ENCODE measurements at places on chromosomes 5 and 9.
A peak's percentile ranks its signal among the peaks of the same experiment; 100 is the strongest.

DNA sequence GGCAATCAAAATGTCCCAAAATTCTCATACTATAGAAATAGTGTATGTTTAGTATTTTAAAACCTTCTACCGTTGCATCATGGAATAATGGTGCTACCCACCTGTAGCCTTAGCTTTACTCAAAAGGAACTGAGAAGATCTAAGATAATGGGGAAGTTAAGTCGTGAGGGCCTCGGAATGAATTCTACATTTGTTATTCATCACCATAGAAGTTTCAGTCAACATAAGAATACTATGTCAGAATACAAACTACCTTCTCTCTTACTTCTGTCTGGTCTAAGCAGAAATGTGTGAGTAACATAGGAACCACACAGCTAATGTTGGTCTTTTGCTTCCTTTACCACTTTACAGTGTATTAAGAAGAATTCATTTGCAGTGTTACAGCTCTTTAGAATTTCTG, 43.2 kb downstream of the RFK start:
- DNase-seq: no peak

DNA sequence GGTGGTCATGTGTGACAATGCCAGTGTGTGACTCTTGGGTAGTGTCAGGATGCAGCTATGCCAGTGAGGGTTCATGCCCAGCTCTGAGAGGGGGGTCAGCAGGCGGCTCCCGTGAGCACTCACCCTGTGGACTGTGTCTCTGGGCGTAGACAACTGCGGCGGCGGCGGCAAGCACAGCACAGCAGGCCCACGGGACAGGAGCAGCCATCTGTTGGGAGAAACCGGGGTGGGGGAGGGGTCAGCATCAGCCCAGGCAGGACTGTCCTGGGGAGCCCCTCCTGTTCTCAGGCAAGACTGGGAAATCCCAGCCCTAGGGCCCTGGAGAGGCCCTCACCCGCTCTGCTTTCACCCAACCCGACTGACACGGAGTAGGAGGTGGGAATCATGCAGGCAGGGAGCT, 20.8 kb downstream of the CNTFR start:
- no peak for DNase-seq

GRCh38 chr9:118444403-118444802, 740.2 kb downstream of the TLR4 start:
- DNase-seq: no peak

- DNase-seq: no peak
Observed at GRCh38 chr9:21481470-21482056, 550 bp downstream of the IFNE start.

- DNase-seq: peak; percentile 58
Observed at GRCh38 chr5:55308254-55308836, 556 bp downstream of the MTREX start.

DNA sequence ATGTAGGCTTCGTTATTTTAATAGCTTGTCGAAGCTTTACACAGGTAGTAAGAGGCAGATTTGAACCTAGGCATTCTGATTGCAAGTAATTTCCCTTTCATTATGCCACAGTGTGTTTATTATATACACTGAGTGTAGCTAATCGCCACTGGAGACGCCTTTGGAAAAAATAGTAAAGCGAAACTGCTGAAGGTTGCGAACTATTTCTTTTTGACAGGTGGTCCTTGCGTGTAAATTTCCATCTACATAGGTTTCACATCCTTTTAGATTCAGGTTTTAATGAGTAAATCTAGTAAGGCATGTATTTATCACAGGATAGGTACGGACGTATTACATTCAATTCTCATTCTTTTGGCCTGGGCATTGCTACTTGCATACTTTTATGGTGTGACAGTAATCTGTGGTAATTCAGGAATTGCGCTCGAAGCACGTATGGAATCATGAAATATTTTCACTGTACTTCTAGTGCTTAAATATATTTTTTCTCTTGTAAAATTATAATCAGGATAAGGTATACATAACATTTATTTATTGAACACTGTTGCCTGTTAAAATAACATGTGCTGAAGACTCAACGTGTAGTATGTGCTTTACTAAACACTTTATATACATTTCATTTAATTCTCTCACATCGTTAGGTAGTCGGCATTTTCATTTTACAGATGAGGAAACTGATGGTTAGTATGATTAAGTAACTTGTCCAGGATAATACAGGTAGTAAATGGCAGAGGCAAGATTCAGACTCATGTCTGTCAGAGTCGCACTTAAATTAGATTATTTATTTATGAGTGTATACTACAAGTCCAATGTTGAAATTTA, 1.8 kb downstream of the MARCHF6 start:
- DNase-seq: no peak

GRCh38 chr5:9245071-9245470, 300.8 kb downstream of the SEMA5A start:
- DNase-seq: no peak

DNA sequence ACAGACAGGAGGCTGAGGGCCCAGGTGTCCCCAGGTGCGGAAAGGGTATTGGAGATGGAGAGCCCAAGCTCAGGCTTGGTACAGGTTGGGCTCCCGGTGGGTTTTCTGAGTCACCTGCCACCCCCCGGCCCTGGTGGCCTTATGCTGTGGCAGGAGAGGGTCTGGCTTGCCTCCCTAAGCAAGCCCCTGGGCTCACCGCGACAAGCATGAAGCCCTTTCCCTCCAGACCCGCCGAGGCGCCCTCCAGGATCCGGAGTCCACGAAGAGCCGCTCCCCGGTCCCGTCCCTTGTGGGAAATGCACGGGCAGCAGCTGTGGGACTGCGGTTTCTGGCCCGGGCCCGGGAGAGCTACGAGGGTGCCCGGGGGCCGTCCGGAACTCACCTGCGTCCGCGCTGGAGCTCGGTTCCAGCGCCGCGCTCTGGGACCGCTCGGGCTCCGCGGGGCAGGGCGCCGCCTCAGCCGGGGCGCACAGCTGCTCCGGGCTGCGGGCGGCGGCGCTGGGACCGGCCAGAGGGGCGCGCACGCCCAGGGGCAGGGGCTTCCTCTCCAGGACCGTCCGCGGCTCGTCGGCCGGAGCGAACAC, 757 bp downstream of the SAPCD2 start:
- DNase-seq: no peak

DNA sequence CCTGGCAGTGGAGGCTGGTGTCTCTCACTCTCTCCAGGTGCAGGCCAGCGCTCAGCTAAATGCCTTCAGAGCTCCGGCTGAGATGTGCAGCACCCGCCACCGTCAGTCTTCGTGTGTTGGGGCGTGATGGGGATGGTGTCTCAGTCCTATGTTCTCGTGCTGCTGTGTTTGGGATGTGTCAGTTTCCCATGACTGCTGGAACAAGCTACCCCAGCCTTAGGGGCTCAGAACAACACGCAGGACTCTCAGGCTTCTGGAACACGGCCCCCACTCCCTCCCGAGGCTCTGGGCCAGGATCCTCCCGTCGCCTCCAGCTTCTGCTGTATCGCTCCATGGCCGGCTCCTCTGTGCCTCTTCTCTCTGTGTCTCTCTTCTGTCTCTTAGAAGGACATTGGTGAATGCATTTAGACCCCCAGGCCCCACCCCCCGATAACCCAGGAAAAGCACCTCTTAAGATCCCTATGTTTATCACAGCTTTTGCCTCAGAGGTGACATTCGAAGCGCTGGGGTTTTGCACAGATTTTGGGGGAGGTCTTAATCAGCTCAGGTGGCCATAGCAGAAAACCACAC, 9.6 kb upstream of the CEP72 start:
- peak; percentile 25 for DNase-seq

GRCh38 chr5:133467335-133467779, 145.0 kb downstream of the FSTL4 start:
- no peak for DNase-seq

DNA sequence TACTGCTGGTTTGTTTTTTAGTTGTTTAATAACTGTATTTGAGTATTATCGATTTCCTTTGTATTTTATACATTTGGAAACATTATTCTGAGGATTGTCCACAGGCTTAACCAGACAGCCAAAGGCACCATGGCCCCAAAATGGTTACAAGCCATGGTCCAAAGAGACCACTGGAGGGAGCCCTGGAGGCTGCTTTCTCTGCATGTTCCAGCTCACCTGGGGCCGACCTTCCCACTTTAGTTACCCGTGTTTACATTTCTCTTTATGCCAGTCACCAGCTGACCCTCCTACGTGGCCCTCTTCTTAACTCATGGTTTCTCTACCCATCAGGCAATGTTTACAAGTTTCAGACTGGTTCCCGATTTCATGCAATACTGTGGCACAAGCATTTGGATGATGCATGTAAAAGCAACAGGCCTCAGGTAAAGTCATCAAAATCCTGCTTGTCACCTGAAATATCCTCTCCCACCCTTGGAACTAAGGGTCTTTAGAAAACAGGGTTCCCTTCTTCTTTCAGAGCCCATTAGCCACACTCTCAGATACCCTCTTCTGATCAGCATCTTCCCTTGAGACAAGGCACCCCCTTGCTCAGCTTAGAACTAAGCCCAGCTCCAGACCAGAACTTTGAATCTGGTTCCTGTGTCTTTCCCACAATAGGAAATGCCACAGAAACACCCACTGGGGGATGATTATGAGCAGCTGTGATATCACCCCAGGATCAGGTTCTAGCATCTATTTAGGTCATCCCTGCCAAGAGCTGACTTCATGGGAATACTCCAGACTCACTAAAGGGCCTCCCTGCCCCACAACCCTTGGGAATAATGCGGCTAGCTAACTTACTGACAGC, 49.9 kb upstream of the GARNL3 start:
- peak; percentile 76 for DNase-seq

DNA sequence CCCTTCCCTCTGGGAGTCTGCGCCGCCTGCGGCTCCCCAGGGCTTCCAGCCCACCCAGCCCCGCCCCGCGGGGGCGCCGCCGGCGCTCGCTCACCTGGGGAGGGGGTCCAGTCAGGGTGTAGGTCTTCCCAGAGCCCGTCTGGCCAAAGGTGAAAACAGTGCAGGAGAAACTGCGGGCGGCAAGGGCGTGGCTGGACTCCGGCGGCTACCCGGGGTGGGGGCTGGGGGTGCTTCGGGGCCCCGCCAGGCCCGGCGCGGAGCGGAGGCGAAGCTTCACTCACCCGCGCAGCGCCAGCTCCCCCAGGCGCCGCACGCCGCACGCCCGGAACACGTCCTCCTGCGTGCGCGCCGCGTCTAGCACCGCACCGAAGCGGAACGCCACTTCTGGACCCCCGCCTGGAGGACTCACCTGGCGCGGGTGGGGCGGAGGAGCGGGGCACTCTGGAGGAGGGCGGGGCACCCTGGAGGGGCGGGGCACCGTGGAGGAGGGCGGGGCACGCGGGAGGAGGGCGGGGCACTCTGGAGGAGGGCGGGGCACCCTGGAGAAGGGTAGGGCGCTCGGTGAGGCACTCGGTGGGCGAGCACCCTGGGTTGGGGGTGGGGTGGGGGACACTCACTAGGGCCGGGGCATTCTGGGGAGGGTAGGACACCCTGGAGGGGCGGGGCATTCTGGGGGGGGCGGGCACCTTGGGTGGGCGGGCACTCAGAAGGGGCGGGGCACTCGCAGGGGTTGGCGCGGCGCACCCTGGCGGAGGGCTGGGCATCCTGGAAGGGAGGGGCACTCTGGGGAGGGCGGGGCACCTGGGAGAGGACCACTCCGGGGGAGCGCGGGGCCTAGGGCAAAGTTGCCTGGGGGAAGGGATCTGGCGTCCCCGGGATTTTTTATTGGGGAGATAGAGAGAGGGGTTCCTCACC, 814 bp downstream of the KIF12 start:
- DNase-seq: peak; percentile 66

DNA sequence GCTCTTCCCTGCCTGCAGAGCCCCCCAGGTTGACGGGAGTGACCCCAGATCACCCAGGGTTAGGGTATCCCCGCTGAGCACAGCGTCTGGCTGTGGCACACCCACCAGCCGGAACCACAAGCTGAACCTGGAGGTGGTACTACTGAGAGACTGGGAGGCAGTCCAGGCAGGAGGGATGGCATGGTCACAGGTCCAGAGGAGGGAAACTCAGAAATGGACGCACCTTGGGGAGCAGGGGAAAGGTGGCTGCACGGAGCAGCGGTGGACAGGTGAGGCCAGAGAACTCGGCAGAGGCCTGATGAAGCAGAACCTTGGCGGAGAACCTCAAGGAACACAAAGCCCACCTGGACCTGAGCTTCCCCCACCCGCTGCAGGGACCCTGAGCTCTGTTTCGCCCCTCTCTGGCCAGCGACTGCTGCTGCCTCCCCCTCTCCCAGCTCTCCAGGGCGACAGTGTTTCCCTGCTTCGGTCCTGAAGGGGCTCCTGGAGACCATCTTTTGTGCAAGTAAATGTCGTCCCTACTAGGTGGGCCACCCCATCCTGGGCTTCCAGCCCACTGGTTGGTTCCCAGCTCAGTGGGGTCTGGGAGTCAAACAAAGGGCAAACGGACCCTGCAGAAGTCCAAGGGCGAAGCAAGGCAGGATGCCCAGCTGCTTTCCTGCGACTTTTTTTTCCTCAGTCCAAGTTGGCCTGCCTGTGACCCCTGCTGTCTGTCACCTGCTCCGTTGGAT, 845 bp downstream of the ADGRD2 start:
- no peak for DNase-seq

GRCh38 chr9:123866497-123866896, 63.4 kb downstream of the DENND1A start:
- no peak for DNase-seq

All from activated CD8-positive, alpha-beta memory T cell treated with anti-CD3 and anti-CD28 coated beads, Interleukin-2, amount 50 U/mL, for 48 hours (primary cell).